ENCODE measurements at places on chromosomes 7 and 10.

- no peak for DNase-seq
Measured at GRCh38 chr10:1123972-1124371, 67.8 kb downstream of the WDR37 start.

DNA sequence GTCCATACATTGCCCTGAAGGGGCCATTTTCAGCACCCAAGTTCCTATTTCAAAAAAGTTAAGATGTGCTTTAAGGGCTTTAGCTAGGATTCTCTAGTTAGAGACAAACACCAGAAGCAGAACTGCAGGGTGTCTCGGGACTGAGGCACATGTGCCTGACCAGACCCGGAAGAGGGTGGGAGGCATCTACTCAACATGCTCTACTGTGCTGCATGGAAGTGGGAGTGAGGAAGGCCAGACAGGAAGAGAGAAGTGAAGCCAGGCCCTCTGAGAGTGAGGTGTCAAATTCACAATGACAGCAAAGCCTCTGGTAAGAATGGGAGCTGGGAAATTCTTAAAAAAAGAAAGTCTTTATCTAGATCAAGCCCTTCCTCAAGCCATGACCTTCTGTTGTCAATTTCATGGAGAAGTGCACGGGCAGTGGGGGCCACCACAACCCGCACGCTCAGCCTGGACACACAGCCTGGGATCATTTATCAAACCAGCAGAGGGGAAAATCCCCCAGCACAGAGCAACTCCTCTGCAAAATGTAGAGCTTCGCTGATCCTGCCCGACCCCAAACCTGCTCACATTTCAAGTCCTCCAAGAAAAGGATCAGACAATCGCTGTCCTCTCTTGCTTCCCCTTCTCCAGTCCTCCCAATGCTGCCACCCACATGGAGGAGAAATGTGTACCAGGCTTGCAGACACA lies 38.7 kb downstream of the PLXNA4 start:
- no peak for DNase-seq

DNA sequence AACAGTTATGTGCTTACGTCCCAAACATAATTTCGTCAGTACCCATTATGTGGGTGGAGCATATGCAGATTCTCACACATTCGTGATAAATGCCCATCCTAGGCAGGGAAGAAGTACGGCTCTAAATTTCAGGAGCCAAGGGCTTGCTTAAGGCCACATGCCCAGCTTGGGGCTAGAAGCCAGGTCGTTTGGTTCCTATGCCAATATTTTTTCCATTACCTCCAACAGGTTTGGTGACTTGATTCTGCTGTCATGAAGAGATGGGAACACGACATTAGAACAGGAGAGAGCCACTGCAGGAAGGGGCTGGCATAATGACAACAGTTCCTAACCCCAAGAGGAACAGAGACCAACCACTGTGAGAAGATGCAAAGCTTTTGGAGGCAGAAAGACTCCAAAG lies 85.1 kb downstream of the HIPK2 start:
- no peak for DNase-seq

- no peak for DNase-seq
Measured at GRCh38 chr7:129617652-129618051, 6.1 kb downstream of the NRF1 start.

DNA sequence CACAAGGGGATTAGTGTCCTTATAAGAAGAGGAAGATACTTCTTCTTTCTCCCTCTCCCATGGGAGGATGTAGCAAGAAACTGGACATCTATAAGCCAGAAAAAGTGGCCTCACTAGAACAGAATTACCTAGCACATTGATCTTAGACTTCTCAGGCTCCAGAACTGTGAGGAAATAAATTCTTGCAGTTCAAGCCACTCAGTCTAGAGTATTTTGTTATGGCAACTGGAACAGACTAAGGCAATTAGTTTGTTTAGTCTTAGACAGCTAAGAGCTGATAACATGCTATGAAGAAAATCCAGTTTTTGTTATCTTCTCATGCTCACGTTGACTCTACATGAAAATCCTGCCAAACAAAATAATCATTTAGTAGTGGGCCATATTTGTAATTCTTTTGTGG lies 627.6 kb upstream of the PHF14 start:
- DNase-seq, result no peak

DNA sequence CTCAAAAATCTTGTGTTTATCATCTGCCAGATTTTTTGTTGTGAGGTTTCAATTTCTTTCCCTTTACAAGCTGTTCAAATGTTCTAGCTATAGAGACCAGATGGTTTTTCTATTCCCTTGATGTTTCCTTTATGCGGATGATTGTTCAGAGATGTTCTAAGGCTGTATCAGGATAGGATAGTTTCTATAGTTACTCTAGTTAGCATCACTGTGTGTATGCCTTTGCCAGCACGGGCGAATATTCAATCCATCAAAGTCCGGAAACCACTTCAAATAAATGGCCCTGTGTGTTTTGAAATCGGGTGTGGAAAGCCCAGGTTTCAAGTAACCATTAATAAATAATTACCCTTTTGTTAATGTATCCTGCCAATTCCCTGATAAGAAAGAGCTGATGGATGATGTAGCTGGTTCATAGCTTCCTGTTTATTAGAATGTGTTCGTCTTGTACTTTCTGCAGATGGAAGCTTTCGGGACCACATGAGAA lies 149.8 kb upstream of the PRKCQ start:
- no peak for DNase-seq

- DNase-seq, result no peak
Measured at GRCh38 chr10:70698211-70698610, 25.9 kb downstream of the ADAMTS14 start.

DNA sequence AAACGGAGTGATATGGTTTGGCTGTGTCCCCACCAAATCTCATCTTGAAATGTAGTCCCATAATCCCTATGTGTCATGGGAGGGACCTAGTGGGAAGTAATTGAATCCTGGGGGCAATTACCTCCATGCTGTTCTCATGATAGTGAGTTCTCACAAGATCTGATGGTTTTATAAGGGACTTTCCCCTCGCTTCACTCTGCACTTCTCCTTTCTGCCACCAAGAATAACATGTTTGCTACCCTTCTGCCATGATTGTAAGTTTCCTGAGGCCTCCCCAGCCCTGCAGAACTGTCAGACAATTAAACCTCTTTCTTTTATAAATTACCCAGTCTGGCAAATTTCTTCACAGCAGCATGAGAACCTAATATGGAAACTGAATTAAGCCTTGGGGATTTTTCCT lies 19.1 kb downstream of the FAM3C start:
- no peak for DNase-seq
